ENCODE measurements at places on chromosomes 7 and 10.
A peak's percentile ranks its signal among the peaks of the same experiment; 100 is the strongest.

DNA sequence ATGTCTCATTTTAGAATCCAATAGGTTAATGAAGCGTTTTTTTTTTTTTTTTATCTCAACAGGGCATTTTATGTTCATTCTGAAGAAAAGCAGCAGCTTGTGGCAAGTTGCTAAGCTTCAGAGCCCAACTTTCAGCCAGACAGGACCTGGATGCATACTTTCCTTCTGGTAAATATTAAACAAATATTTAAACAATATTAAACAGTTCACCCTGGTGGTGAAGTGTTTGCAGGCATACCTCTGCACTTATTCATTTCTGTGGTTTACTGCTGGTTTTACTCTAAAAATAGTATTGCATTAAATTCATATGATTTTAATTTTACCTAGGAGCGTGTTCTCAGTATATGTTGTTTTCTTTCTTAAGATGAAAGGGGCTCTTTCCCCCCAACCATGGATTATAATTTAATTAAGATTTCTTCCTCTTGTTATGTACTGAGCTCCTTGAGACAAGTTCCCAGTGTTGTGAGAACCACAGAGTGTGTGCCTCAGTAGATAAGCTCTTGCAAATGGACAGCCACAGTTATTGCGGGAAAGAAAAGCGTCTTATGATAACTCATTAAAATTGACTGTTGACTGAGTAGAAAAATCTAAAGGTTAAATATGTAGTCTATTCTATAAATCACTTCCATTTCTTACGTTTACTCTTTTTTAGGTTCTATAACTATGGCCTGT lies 155.8 kb downstream of the MALRD1 start:
- no peak for DNase-seq

- DNase-seq, result no peak
These were observed 375 bp upstream of the CHN2 start for GRCh38 chr7:29194206-29194593.

DNA sequence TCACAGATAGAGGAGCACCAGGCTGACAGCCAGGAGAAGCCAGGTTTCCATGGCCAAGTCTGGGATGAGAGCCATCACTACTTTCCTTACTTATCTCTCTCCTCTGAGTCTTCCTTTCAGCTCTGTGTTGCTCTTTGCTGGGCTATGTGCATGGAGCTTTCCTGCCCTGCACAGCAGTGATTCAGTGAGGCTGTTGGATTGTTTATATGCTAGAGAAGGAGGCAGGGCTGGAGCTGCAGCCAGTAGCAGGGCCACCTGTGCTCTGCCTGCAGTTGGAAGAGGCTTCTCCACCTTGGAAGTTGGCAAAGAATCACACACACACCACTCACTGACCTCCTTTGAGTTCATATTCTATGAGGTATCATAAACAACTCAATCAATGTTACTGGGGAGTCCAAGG lies at the start of gene CYP3A4:
Gene CYP3A4 (minus strand): TSS at position 178 of the 400 bp plus-strand sequence. CDS start 103 bp downstream, at position 75.
- DNase-seq, result no peak

GRCh38 chr7:41692251-41692650 lies 10.6 kb downstream of the INHBA start:
- no peak for DNase-seq

DNA sequence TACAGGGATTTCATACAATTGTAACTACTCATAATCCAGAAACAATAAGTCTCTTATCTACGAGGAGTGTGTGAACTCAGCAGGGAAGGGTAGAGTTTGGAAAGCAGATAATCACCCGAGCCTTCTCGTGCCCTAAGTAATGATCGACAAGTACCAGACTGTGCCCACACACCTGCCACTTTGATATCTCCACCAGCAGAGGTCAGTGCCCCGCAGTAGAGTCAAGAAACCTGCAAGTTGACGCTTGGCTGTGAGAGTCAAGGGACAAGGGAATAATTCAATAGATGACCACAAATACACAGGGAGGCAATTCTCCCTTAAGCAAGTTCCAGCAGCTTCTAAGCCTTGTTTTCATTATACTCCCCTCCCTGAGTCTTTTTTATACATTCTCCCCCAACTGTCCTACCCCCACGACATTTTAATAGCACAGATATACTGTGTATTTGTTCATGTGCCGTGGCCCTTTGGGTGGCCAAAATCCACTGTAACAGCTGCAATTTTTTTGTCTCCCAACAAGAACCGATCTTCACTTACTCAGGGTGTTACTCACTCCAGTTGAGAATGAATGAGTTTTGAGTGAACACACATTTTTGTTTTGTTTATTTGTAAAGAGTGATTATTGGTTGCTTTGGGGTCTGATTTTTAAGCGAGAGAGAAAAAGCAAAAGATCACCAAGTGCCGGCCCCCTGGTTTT lies 106.9 kb upstream of the RHEB start:
- peak; percentile 23 for DNase-seq

- DNase-seq, result no peak
These were observed 37.0 kb upstream of the EGR2 start for GRCh38 chr10:62852961-62853702.

DNA sequence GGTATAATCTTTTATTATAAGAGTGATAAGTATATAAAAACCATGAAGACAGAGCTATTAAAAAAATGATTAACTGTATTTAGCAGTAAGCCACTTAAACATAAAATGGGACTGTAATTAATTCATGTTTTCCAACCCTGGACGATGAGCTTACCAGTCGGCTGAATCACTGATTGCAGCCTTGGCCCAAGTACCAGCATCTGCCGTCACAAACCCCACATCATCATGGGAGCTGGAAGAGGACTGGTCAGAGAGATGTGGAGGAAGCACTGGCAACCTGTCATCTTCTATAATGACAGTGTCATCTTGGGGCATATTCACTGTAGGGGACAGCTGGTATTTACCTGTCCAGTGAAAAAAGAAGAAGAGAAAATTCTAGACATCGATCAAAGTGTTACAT lies 473.6 kb downstream of the PARD3 start:
- no peak for DNase-seq

DNA sequence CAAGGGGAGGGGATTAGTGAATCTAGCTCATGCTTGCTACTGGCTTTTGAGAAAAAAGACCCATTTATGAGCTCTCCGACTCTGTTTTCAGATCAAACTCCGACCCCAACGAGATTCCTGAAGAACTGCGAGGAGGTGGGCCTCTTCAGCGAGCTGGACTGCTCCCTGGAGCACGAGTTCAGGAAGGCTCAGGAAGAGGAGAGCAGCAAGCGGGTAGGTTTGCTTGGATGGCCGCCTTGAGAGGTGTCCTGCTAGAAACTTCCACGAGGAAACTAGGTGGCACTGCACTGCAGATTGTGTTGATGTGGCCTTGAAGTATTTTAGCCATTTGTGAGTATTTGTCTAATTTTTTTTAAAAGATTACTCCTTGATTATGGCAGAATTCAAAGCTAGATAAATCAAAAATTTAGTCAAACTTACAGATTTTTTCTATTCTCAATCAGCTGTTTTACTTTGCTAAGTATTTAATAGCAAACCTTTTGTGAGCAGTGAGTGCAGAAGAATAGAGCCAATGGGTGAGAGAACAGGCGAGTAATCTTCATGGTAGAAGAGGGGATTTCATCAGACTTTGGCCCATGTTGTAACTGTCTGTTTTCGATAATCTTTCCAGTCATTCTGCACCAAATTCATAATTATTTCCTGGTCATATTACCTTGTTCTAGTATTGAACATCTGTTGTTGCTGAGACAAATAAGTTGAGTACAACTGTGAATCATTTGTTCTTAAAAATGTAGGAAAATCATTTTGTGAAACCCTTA lies 95.4 kb downstream of the CREB5 start:
- no peak for DNase-seq

GRCh38 chr10:24382979-24383663 lies 174.2 kb downstream of the KIAA1217 start:
- no peak for DNase-seq

- DNase-seq, result peak; percentile 89
These were observed 32.2 kb downstream of the FOXL3 start for GRCh38 chr7:322111-322671.

GRCh38 chr7:18610331-18610948 lies 114.9 kb downstream of the HDAC9 start:
- DNase-seq, result no peak

Data from stimulated activated CD4-positive, alpha-beta T cell treated with anti-CD3 and anti-CD28 coated beads, Interleukin-4, amount 100 ng/mL, for 1 hour (primary cell).